ENCODE measurements at places on chromosomes 4 and X. TPM values are rescaled to one million over a fixed set of nuclear protein-coding genes. Genes with fewer than 3 reads are reported as not detected.

Gene RAP1GDS1
- total RNA-seq: 28.4 TPM

Gene RTL5
- total RNA-seq: 2.7 TPM

Gene RAB9B
- total RNA-seq: 0.69 TPM

Gene GYG2
- 3.7 TPM for total RNA-seq

Gene ANXA10
- total RNA-seq: 0.34 TPM

Gene SOX3
- total RNA-seq: not detected

Gene SPANXN3
- not detected for total RNA-seq

Gene TMPRSS11B
- total RNA-seq: not detected

Gene GASK1B
- 21.6 TPM for total RNA-seq

Gene GAGE12D
- not detected for total RNA-seq

Gene SHROOM3
- 263 TPM for total RNA-seq

Gene ACSL4
- 9.8 TPM for total RNA-seq

Gene TLR10
- total RNA-seq: 0.25 TPM

Gene GRID2
- total RNA-seq: 0.44 TPM

Gene NAT8L
- 0.66 TPM for total RNA-seq

Gene PPBP
- total RNA-seq: not detected

Gene EDNRA
- 0.72 TPM for total RNA-seq

Gene NAA11
- total RNA-seq: not detected

Gene FAM236B
- total RNA-seq: not detected

Gene REELD1
- total RNA-seq: 0.31 TPM

Gene F8A2
- not detected for total RNA-seq

Gene NUP62CL
- total RNA-seq: 6.1 TPM

Gene RNF128
- 13.5 TPM for total RNA-seq

Gene EDA2R
- total RNA-seq: 0.84 TPM

Gene TCP11X2
- not detected for total RNA-seq

Gene NWD2
- total RNA-seq: 0.95 TPM

Gene ARSH
- not detected for total RNA-seq

Gene ATOH1
- 75.1 TPM for total RNA-seq

Gene SLC7A11
- 1.5 TPM for total RNA-seq

Gene PASD1
- not detected for total RNA-seq

Gene SASH3
- 6.1 TPM for total RNA-seq

Gene SPIN2A
- total RNA-seq: 1.1 TPM

Gene IBSP
- not detected for total RNA-seq

Gene ART3
- 2.2 TPM for total RNA-seq

Gene P2RY8
- total RNA-seq: 2.0 TPM

Gene GPM6B
- total RNA-seq: 1.3 TPM

Gene TMEM150C
- total RNA-seq: 1.6 TPM

Gene NAP1L2
- 2.1 TPM for total RNA-seq

Gene SERPINA7
- not detected for total RNA-seq

Gene SUV39H1
- 3.4 TPM for total RNA-seq

Gene DSPP
- not detected for total RNA-seq

Measured in mucosa of descending colon (tissue), 3 donors.